Vagina (tissue), 2 donors: ENCODE measurements at places on chromosomes 1 and 21. TPM values are rescaled to one million over a fixed set of nuclear protein-coding genes. Genes with fewer than 3 reads are reported as not detected.
A peak's percentile ranks its signal among the peaks of the same experiment; 100 is the strongest.

- no peak for DNase-seq
These were observed 46.2 kb upstream of the PALMD start for GRCh38 chr1:99599678-99600175.

DNA sequence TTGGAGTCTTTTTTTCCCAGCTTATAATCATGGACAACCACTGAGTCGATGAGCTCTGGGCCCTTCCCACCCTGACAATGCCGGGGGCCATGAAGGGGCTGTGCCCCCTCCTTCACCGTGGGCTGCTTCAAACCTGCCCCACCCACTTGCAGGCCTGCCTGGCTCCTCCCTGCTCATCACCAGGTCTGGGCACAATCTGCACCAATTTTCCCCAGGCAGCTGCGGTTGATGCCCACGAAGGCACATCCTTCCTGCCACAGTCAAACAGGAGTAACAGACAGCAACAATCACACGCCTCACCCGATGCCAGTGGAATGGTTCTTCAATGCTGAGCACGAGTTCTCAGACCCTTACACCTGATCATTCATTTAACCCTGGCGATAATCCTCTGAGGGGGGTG is 18.9 kb downstream of the PGLYRP3 start:
- DNase-seq: peak; percentile 77

DNA sequence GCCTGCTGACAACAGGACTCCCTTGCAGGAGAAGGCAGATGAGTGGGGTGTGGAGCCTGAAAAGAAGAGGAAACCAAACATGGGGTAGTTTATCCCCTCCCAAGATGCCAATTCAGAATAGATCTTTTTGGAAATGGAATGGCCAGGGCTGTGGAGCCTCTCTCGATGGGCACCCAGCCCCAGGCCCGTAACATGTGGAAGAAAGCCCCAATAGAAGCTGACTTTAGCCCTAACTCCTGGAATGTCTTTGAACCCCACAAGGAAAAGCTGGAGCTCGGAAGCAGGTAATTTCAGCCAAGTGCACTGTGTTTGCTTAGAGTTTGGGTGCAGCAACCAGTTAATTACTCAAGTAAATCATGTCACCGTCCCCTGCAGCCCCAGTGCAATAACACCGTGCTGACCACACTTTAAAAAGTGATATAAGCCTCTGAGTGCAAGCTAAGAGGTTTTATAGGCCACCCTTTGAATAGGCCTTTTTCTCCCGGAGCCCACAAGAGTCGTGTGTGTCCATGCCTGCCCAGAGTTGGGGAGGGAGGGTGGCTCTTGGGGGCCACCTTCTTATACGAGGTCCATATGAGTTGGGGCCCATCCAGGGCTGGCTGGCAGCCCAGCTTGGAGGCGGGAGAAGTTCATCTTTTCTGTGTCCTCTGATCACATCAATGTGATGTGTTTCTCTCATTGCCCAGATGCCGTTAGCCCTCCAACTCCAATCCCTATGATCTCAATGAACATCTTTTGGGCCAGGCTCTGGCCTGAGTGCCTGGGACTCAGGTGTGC is 153.2 kb downstream of the TRABD2B start:
- no peak for DNase-seq

- DNase-seq: no peak
These were observed 5.2 kb downstream of the FOXD3 start for GRCh38 chr1:63327417-63328054.

GRCh38 chr1:38221006-38221649 is 174.5 kb upstream of the POU3F1 start:
- no peak for DNase-seq

- DNase-seq: peak; percentile 40
These were observed 255.8 kb downstream of the RHOU start for GRCh38 chr1:228990906-228991569.

- no peak for DNase-seq
These were observed 24.9 kb downstream of the PCAT6 start for GRCh38 chr1:202835548-202836072.

DNA sequence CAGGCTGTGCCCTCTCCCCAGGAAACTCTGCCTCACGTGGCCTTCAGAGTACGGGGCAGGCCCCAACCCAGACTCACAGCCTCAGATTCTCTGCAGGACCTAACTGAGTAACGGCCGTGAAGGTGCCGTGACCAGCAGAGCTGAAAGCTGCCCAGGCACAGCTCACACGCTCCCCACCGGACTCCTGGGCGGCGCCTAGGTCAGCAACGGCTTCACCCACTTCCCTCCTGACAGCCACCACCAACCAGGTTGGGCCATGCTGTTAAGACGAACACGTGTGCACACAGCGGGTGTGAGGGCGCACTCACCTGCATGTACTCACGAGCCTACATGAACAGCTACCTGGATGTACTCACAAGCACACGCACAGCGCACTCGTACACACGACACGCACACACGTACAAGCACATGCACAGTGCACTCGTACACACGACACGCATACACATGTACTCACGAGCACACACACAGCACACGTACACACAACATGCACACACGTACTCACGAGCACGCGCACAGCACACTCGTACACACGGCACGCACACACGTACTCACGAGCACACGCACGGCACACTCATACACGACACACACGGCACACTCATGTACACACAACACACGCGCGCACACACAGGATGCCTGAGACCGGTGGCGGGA is 8.7 kb upstream of the TNFRSF4 start:
- no peak for DNase-seq

DNA sequence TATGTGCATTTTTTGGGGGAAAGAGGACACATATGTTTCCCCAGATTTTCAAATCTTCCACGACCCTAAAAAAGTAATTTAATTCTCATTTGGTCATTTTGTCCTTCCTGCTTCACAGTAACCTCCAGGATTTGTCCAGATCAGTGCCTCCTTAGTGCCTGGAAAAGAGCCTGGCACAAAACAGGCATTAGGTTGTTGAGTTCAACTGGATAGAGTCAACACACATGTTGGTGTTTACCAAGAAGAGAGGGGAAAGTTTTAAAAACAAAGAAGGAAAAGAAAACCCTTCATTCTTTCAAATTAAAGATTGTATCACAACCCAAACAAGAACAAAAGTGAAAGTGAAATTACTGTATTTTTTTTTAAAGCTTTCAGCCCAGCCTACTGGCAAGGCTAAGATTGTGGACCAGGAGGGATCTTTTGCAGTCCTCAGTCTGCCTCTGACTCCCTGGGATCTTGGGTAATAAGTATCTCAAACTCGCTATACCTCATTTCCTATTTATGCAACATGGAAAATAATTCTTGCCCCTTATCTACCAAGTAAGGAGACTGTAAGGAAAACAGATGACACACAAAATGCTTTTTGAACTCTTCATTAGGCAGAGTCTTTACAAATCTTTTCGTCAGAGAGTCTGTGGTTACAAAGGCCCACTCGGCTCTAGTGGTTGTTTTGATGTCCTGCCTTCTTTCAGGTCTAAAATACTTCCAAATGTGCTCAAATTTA is 57.8 kb downstream of the ZNF281 start:
- DNase-seq: no peak

DNA sequence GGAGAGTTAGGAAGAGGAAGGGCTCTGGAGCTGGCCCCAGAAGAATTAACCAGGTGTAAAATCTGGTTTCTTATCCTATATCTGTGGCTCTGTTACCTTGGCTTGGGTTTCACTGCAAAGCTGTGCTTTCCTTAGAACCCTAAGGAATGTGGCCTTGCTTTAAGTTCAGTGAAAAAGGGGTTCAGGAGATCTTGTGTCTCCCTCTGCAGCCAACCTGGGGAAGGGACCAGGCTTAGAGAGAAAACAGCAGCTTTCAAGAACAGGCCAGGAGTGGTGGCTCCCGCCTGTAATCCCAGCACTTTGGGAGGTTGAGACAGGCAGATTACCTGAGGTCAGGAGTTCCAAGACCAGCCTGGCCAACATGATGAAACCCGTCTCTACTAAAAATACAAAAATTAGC is 16.1 kb upstream of the MYCL start:
- DNase-seq: no peak

- DNase-seq: no peak
These were observed 18.8 kb downstream of the KNCN start for GRCh38 chr1:46532498-46533178.

DNA sequence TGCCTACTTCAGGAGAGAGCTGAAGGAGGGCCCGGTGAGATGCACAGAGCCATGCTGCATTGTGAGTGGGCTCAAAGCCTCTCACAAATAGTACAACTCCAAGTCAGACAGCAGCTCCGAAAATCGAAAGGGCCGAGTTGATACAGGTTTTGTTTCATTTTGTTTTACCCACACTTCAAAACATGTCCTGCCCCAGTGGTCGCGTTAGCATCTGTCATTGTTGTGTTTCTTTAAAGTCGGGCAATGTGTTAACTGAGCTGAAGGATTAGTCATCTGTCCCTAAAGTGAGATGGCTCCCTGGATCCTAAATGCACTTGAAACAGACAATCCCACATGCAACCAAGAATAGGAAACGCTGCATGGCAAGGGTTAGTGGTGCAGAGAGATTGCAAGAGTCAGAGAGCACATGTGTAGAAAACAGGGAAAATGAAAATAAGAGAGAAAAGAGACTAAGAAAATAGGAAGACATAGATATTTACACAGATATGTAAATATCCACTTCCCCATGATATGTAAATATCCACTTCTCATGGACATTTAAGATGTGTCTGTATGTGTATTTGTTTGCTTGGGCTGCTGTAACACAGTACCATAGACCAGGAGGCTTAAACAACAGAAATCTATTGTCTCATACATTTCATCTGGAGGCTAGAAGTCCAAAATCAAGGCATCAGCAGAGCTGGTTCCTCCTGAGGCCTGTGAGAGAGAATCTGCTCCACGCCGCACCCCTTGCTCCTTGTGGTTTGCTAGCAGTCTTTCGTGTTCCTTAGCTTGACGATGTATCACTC is 131.4 kb upstream of the RAB4A start:
- DNase-seq: no peak

- peak; percentile 52 for DNase-seq
These were observed 419.9 kb downstream of the PTPRU start for GRCh38 chr1:29655945-29656850.

GRCh38 chr1:12778907-12779306 is 5.4 kb downstream of the PRAMEF12 start:
- DNase-seq: peak; percentile 58

DNA sequence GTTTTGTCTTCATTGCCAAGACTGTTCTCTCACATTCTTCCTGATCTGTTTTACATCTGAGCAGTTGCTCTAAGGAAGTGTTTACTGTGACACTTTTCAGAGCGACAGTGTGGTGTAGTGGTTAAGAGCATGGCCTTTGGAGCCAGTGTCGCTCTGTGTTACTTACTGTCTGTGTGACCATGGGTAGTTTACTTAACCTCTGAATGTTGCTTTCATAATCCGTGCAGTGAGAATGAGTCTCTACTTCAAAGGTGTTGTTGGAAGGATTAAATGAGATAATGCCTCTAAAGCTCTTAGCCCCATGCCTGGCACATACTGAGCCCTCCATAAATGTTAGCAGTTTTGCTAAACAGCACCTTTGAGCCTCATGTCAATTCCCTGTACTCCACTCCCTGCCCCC is 35.9 kb upstream of the ZFP69B start:
- DNase-seq: no peak

GRCh38 chr21:28442624-28443023 is 550.1 kb downstream of the LTN1 start:
- DNase-seq: no peak

GRCh38 chr1:6962478-6962995 is 177.3 kb downstream of the CAMTA1 start:
- DNase-seq: no peak

- DNase-seq: peak; percentile 62
These were observed 27.7 kb downstream of the VASH2 start for GRCh38 chr1:212977781-212978645.

DNA sequence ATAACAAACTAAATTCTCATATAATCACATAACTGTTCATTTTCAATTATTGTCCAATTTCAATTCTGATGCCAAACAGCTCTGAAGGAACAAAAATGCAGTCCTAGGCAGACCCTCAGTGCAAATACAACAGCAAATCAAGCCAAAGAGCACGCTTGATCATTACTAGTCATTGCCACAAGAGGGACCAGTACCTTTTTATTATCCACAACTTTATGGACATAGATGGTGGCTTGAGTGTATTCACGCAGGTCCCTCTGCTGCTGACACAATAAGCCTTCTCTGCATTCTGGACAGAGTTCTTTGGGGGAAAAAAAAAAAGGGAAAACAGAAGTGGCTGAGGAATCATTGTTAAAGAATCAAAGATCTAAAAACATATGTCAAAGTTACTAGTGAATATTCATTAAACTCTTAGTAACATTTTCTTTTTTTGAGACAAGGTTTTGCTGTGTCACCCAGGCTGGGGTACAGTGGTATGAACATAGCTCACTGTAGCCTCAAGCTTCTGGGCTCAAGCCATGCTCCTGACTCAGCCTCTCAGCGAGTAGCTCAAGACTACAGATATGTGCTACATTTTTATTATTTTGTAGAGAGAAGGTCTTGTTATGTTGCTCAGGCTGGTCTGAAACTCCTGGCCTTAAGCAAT is 34.3 kb upstream of the RAP1GAP start:
- DNase-seq: no peak

DNA sequence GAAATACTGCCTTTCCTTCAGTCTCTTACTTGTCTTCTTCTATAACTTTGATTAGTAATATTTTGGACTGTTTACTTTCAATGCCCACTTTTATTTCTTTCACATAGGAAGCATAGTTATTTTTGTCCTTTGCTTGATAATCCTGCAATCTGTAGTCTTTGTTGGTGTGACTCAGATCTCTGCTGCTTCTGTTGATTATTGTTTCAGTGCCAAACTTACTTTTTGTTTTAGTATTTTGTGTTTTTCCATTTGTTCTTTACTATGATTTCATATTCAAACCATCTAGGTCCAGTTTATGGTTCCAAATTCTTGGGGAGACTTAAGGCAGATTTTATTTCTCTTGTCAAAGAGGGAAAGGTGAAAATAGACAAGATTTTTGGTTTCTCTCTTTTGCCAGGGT is 399.9 kb downstream of the HLX start:
- DNase-seq: no peak

ARTN gene
- total RNA-seq: 17.4 TPM

SCMH1 gene
- 35.1 TPM for total RNA-seq

KIF17 gene
- 2.5 TPM for total RNA-seq

DNAJC6 gene
- 5.6 TPM for total RNA-seq

COL24A1 gene
- 0.98 TPM for total RNA-seq

THEMIS2 gene
- 21.9 TPM for total RNA-seq

SPATA46 gene
- not detected for total RNA-seq

DIO1 gene
- not detected for total RNA-seq

OR10J1 gene
- total RNA-seq: not detected

ADGRL2 gene
- total RNA-seq: 68.0 TPM

SPATA1 gene
- total RNA-seq: 0.25 TPM

NFYC gene
- 61.6 TPM for total RNA-seq
